GM19239 (cell line): ENCODE measurements at places on chromosomes 3 and 15.
A peak's percentile ranks its signal among the peaks of the same experiment; 100 is the strongest.

GRCh38 chr3:195729476-195730251 is 8.9 kb downstream of the MUC20 start:
- DNase-seq: no peak

GRCh38 chr15:68210821-68211655 is 5.9 kb upstream of the CALML4 start:
- DNase-seq: peak; percentile 55

DNA sequence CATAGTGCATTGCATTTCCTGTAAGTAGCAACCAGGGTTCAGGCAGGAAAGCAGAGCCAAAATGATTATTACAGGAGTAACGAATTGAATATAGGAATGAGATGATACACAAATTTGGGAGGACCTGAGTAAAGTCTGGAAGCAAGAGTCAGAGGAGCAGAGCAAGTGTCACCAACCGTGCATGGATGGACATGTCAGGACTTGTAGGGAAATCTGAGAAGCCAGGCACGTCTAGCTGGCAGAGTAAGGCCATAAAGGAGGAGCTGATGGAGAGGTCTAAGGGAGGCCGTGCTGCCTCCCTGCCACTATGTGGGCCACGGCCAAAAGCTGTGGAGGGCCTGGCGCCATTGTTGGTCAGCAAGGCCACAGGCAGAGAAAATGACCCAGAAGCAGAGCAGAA is 22.4 kb downstream of the GJD2 start:
- no peak for DNase-seq

DNA sequence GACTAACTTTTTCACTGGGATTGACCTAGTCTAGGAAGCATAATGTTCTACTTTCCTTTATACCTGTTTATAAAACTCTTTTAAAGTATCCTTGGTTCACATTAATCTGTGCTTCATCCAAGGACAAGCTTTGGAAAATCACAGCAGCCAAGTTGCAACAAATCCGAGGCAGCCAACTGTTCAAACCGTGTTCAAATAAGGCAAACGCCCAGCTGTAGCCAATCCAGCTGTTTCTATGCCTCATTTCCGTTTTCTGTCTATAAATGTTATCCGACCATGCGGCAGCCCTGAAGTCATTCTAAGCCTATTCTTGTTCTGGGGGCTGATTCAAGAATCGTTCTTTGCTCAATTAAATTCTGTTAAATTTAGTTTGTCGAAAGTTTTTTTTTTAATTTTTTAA is 78.3 kb downstream of the FMN1 start:
- no peak for DNase-seq

DNA sequence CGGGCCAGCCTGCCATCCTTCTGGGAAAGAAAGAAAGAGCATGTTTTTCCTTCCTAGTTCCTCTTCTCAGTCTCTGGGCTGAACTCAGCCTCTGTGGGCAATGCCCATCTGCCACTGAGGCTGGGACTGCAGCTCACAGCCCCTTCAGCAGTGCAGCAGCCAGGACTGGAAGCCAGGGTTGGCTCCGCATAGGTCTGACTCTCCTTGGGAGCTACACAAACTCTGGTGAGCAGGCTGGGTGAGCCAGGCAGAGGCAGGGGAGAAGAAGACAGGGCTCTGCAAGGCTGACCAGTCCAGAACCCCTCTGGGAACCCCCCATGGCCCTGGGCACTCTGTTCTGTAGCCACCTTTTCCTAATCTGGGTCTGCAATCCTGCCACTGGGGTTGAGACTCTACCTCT is 3.6 kb downstream of the DISP2 start:
- no peak for DNase-seq

DNA sequence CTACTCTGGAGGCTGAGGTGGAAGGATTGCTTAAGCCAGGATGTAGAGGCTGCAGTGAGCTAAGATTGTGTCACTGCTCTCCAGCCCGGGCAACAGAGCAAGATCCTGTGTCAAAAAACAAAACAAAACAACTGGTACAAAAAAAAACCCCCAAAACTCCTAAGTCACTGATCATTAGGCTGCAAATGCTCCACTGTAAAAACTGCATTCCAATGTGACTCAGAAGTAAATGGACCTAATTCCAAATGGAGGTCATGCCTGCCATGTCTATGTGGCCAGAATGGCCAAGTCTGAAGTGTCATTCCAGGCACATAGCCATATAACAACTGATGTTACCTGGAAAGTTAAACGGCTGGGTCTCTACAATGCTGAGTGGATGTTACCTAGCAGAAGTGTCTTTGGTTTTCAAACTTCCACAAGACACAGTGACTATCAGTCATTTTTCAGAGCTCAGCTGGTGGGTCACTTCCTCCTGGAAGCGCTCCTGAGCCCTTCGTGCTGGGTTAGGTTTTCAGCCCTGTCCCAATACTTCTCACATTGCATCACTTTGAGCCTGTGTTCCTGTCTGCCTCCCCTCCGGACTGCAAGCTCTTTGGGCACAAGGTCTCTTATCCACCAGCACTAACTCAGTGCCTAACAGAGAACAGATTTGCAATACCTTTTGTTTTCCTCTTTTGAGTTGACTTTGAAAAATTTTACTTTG is 10.6 kb downstream of the FSTL1 start:
- no peak for DNase-seq

GRCh38 chr3:51637941-51638471 is 33.0 kb upstream of the TEX264 start:
- peak; percentile 45 for DNase-seq

- no peak for DNase-seq
Measured at GRCh38 chr3:48727511-48727910, 10.5 kb upstream of the IP6K2 start.

DNA sequence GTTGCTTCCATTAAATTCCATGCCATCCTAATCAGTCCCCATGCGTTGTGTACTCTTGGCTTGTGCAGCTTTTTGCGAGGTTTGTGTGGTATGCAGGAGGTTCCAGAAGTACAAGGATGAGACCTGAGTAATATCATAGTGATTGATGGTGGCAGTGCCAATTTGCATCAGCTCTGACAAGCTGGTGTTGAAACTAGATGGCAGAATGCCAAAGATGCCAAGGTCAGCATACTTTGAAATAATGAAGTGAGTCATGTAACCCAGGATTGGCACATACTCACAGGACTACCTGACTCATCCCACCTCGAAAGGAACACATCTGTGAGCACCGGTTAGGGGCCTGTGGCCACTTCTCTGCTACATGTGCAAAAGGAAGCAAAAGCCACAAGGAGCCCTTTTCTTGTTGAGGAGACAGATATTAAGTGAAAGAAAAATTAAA is 14.3 kb downstream of the KAT2B start:
- DNase-seq: no peak

GRCh38 chr3:71744738-71745137 is 8.9 kb upstream of the GPR27 start:
- DNase-seq: no peak

- DNase-seq: no peak
Measured at GRCh38 chr3:141349711-141350110, 18.6 kb upstream of the ZBTB38 start.

GRCh38 chr3:169245631-169246030 is 417.9 kb downstream of the MECOM start:
- DNase-seq: no peak

GRCh38 chr3:43995547-43996378 is 245.9 kb upstream of the TOPAZ1 start:
- DNase-seq: no peak

DNA sequence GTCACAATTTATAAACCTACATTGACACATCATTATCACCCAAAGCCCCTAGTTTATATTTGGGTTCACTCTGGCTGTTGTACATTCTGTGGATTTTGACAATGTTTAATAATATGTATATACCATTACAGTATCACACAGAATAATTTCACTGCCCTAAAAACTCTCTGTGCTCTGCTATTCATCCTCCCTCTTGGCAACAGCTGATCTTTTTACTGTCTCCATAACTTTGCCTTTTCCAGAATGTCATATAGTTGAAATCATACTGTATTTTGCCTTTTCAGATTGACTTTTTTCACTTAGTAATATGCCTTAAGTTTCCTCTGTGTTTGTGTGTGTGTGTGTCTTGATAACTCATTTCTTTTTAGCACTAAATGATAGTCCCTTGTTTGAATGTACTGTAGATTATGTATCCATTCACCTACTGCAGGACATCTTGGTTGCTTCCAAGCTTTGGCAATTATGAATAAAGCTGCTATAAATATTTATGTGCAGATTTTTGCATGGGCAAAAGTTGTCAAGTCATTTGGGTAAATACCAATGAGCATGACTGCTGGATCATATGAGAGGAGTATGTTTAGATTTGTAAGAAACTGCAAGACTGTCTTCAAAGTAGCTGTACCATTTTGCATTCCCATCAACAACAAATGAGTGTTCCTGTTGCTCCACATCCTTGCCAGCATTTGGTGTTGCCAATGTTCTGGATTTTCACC is 9.5 kb downstream of the PARP15 start:
- DNase-seq: no peak

DNA sequence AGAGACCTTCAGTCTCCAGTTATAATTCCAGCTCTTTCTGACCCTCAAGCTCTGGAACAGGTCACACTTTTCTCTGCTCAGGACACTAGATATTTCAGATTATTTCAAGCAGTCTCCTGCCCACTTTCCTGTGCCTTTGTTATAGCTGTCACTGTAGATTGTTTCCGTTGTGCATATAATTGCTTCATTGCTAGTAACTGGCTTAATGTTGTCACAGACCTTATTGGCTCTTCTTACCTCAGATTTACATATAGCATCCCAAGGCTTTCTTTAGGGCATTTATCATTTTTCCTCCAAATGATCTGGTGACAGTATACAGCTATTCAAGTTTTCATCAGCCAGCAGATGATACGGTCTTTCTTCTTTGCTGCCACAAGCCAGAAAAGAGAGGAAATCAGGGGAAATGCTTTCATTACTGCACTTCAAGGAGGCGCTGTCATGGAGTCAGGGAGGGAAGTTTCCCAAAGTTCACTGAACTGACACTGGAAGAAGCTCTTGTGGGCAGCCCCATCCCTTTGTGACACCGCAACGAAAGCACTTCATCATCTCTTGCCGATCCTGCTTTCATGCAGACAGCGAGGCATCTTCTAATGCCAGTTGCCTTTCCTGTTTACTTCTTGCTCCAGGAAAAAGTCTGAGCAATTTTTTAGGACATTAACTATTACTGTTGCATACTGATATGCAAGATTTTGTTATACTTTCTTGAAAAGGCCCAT is 181.9 kb downstream of the CDIN1 start:
- DNase-seq: no peak

GRCh38 chr3:64300790-64301423 is 75.6 kb upstream of the PRICKLE2 start:
- no peak for DNase-seq

- DNase-seq: no peak
Measured at GRCh38 chr3:48413086-48413485, 16.8 kb downstream of the PLXNB1 start.

- no peak for DNase-seq
Measured at GRCh38 chr3:4976109-4976508, 3.1 kb upstream of the BHLHE40 start.

GRCh38 chr3:127350172-127351050 is 62.6 kb upstream of the PRR20G start:
- DNase-seq: no peak

DNA sequence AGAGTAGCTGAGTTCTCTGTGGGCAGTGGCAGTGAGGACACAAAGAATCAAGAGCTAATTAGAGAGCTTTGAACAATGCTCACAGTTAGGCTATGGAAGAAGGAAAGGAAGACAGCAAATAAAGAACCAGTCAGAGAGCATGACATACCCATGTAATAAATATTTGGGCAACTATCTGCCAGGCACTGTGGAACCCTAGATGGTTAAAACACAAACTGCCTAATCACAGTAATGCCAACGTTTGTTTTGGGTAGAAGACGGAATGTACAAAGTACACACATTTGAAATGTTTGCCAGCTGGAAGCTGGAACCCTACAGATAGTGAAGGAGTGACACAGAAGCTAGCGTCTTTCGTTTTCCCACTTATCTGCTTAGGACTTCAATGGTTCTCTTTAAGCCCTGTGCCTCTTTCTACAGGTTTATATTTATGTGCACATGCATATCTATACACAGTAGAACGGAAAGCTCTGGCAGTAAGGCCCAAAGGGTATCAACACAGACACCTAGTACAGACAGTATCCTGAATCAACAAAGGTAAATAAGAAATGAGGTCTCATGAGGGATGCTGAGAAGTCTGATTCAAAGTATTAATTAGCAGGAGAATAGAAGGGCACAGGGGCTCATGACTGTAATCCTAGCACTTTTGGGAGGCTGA is 44.6 kb downstream of the ANKRD28 start:
- no peak for DNase-seq

- no peak for DNase-seq
Measured at GRCh38 chr3:294581-294980, 98.0 kb downstream of the CHL1 start.

DNA sequence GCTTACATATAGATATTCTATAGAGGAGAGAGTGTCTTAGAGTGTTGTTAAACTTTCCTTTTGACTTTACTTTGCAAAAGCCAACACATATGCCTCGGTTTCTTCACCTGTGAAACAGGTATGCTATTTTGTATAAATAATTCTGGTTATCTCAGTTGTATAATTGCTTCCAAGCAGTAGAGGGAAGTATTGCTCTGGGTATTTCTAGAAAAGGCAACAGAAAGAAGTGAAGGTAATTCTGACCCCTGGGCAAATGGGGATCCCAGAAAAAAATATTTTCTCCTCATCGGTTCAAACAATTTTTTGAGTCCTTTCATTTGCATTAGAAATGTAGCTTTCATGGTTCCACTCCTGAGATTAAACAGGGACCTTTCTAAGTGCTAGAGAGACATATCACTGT is 216.5 kb upstream of the SEMA6D start:
- DNase-seq: no peak

- no peak for DNase-seq
Measured at GRCh38 chr15:88990185-88990679, 77.1 kb upstream of the MFGE8 start.

GRCh38 chr15:58460872-58461271 is 29.1 kb downstream of the LIPC start:
- no peak for DNase-seq

DNA sequence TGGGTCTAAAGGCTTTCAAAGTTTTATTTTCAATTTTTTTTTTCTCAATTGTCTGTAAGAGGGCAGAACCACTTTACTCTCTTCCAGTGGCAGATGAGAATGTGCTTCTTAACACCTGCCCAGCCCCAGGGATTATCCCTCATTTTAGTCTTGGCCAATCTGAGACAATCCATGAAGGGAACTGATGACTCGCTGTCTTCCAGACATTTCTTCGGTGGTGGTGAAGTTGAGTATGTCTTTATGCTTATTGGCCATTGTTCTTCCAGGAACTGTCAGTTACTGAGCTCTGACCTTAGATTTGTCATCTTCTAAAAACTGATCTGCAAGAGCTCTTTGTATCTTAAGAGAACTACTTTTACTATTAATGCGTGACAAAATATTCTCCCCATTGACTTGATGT is 139.5 kb downstream of the TJP1 start:
- DNase-seq: no peak

DNA sequence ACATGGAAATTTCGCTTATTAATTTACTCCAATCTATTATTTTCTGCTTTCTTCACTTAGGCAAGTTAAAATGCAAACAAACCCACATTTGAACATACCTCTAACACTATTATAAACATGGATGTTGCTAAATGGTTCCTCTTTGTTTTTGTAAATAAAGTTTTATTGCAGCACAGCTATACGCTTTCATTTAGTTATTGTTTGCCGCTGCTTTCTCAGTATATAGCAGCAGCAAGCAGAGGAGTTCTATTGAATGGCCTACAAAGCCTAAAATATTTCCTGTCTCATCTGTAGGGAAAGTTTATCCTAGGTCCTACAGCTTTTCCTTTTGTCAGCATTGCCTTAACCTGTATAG is 7.9 kb upstream of the CHD2 start:
- DNase-seq: no peak
